ENCODE measurements at places on chromosomes 7 and 10.

GRCh38 chr10:34912771-34913170, 97.7 kb upstream of the PARD3 start:
- DNase-seq, result no peak

DNA sequence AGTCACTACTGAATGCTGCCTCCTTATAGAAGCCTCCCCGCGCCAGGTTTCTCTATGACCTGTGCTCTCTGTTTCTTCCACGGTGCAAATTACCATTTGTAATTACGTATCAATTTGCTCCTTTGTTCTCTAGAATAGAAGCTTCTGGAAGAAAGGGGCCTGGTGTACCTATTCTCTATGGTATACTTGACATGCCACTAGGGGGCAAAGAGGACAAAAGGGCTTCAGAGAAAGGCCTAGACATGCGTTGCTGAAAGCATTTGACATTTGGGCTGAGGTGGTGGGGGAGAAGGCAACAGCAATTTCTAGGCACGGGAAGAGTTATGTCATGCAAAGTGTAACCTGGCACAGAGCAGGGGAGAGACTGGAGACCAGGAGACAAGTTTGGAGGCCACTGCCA, 148.7 kb downstream of the WDR11 start:
- no peak for DNase-seq

GRCh38 chr7:128735436-128735835, 3.7 kb upstream of the CALU start:
- no peak for DNase-seq

- no peak for DNase-seq
Observed at GRCh38 chr10:127889605-127890195, 3.0 kb downstream of the CLRN3 start.

DNA sequence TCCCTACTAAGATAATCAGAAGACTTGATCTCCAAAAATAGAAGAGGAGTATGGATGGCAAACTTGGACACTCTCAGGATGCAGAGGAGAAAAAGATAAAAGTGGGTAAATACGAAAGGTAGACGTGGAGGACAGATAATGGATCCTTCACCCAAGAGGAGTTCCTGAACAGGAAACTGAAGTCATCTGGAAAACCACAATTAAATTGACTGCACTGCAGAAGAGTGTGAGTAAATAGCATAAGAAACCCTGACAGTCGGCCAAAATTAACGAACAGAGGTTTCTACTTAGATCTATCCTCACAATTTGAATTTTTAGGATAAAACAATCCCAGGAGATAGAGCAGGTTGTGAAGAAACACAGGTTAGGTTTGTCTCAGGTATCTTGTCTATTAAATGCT, 70.5 kb downstream of the SDK1 start:
- DNase-seq, result no peak

DNA sequence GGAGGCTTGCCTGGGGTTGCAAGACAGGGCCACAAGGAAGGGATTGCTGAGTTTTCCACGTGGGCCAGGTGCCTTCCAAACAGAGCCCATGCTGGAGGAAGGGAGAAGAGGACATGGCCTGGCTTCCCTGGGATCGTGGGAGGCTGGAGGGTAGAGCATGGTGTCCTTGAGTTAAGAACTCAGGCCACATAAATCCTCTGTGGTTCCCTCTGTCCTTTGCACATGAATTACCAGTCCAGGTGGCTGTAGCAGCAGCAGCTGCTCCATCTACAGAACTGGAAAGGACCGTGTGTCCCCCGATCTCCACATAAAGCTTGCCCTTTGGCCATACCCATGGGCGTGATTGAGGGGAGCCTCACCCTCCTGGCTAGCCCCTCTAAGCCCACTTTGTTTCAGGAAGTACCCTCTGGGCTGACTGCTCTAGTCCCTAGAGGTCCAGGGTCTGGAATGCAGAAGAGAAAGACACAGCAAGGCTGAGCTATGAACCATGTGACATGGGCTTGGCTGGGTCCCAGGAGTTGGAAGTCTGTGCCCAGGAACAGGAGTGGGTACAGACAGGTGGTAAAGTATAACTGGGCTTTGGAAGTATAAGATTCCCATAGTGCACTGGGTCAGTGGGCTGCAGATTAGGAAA, 84.9 kb downstream of the C10orf105 start:
- peak; percentile 60 for DNase-seq

GRCh38 chr7:108000875-108001763, 1.8 kb downstream of the LAMB1 start:
- DNase-seq, result peak; percentile 67

GRCh38 chr7:44969701-44970522, 8.9 kb downstream of the MYO1G start:
- peak; percentile 8 for DNase-seq

GRCh38 chr7:4884164-4884563, 648 bp upstream of the RADIL start:
- DNase-seq, result no peak

DNA sequence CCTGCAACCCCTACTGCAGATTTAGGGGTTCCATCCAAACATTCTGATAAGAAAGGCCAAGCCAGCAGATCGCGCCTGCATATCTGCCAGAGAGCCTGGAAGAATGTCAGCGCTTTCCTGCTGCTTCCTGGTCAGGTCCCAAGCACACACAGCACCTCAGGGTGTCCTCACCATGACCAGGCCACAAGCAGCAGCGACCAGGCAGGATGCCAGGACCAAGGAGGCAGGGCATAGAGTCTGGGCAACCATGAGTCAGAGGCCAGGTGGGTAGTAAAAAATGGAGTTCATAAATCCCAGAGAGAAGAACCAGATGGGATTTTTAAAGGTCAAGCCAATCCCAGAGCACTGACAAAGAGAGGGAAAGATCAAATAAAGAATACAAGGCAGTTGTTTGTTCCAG, 5.5 kb upstream of the FAM131B start:
- peak; percentile 89 for DNase-seq

- DNase-seq, result no peak
Observed at GRCh38 chr10:116000151-116000842, 272.7 kb downstream of the GFRA1 start.

- no peak for DNase-seq
Observed at GRCh38 chr10:88991899-88992320, 1.3 kb downstream of the FAS start.

DNA sequence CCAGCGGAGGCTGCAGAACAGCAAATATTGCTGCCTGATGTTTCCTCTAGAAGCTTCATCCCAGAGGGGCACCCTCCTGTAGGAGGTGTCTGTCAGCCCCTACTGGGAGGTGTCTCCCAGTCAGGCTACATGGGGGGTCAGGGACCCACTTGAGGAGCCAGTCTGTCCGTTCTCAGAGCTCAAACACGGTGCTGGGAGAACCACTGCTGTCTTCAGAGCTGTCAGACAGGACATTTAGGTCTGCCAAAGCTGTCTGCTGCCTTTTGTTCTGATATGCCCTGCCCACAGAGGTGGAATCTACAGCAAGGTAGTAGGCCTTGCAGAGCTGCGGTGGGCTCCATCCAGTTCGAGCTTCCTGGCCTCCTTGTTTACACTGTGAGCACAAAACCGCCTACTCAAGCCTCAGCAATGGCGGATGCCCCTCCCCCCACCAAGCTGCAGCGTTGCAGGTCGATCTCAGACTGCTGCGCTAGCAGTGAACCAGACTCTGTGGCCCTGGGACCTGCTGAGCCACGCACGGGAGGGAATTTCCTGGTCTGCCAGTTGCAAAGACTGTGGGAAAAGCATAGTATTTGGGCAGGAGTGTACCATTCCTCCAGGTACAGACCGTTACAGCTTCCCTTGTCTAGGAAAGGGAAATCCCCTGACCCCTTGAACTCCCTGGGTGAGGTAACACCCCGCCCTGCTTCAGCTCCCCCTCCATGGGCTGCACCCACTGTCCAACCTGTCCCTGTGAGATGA, 17.7 kb upstream of the MINDY3 start:
- no peak for DNase-seq

DNA sequence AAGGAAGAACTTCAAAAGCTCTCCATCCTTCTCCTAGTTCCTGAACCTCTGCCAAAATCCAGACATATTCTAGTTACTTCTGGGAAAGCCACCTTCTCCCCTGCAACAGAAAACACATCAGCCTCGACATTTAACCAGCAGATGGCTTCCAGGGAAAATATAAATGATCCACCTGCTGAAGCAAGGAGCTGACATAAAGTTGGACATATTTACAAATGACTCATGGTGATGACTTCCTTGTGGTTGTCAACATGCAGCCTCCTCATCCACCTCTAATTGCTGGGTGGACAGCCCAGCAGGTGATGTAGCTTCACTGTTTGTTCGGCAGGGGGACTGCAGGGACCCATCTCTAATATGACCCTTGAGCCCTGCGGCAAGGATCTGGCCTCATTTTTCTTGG, 266.0 kb downstream of the C7orf25 start:
- DNase-seq, result no peak

DNA sequence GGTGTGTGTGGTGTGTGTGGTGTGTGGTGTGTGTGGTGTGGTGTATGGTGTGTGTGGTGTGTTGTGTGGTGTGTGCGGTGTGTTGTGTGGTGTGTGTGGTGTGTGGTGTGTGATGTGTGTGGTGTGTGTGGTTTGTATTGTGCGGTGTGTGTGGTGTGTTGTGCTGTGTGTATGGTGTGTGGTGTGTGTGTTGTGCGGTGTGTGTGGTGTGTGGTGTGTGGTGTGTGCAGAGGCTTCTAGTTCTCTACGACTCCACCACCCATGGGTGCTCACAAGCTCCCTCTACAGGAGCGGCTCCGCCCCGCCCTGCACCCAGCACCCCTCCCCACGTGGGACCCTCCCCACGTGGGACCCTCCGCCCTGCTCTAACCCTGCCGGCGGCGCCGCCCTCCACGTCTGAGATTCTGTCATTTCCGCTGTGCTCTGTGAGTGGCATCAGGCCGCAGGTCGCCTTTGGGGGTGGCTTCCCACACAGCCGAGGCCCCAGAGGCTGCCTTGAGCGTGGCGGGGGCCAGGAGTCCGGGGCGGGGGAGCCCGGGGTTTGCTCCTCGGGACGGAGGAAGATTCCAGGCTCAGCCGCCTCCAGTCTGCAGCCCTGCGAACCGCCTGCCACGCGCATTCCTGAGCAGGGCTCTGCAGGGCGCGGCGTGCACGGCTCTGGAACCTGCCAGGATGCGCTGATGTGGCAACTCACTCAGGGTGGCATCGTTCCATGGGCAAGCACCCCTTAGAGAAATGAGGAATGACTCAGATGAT, 37.0 kb upstream of the DNAJB6 start:
- DNase-seq, result no peak

DNA sequence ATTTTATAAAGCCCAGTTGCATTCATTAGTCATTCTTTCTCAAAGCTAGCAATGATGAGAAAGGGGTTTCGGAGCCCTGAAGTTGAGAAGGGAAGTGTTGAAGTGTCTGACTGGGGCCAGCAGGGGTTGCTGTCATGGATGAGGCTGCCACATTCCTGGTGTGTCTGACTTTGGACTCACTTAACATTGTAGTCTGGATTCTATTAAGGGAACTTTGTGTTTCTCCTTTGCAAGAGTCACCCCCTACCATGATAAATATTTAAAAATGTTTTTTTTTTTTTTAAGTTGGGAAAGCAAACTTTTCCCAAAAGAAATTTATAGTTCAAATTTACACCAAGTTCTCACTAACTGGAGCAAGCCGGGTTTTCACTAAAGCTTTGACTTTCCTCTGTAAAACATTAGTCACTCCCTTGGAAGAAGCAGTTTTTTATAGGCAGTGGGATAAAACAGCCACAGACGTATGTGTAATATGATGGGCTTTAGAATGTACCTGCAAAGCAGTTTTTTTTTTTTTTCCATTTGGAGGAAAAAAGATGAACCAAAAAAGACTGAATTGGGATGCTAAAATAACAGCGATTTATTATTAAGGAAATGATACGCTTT, 243.6 kb downstream of the TWIST1 start:
- no peak for DNase-seq

GRCh38 chr10:79327090-79327457, 20.2 kb upstream of the PPIF start:
- peak; percentile 44 for DNase-seq

GRCh38 chr7:132422502-132423111, 153.7 kb downstream of the PLXNA4 start:
- DNase-seq, result no peak

DNA sequence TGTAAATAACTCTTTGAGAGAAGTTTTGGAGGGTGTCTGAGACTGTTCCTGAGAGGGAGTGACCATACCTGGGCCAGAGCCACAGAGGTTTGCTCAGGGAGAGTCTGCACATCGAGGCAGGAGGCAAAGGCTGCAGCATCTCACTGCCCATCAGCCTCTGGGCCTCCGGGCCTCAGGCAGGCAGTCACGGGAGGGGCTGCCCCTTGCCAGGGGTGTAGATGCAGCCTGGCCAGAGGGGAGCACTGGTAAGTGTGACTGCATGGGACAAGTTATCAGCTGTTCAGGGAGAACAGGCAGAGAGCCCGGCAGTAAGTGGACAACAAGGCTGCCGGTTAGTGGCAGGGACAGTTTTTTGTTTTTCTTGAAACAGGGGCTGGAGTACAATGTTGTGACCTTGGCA, 55.9 kb downstream of the ZNF467 start:
- DNase-seq, result no peak

- no peak for DNase-seq
Observed at GRCh38 chr10:15393139-15393825, 22.2 kb upstream of the FAM171A1 start.

DNA sequence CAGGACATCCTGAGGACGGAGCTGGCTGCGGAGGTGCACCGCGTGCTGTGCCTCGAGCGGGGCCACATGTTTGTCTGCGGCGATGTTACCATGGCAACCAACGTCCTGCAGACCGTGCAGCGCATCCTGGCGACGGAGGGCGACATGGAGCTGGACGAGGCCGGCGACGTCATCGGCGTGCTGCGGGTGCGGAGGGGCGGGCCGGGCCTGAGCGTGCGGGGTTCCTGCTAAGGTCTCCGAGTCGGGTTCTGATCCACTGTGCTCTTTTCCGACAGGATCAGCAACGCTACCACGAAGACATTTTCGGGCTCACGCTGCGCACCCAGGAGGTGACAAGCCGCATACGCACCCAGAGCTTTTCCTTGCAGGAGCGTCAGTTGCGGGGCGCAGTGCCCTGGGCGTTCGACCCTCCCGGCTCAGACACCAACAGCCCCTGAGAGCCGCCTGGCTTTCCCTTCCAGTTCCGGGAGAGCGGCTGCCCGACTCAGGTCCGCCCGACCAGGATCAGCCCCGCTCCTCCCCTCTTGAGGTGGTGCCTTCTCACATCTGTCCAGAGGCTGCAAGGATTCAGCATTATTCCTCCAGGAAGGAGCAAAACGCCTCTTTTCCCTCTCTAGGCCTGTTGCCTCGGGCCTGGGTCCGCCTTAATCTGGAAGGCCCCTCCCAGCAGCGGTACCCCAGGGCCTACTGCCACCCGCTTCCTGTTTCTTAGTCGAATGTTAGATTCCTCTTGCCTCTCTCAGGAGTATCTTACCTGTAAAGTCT, 10.4 kb downstream of the ATG9B start:
- DNase-seq, result peak; percentile 81

- DNase-seq, result no peak
Observed at GRCh38 chr7:28172958-28173357, 7.6 kb downstream of the JAZF1 start.

DNA sequence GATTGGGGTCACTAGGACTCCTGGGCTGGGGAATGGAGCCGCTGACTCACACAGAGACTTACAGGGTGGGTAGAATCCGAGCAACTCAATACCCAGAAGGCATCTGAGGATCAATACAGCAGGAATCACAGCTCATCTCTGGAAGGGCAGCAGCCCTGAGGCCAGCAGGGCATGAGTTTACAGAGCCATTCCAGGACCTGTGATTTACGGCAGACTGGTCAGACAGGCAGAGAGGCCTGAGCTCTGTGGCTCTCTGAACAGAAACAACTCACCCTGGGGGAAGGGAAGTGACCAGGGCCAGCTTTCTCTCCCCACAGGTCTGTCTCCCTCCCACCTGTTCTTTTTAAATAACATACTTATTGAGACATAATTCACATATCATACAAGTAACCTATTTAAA, 88.2 kb upstream of the CXCL12 start:
- no peak for DNase-seq

GRCh38 chr10:44426247-44427034, 41.5 kb upstream of the CXCL12 start:
- DNase-seq, result no peak

Data from transverse colon (tissue), 4 donors.